ENCODE measurements at places on chromosomes 7 and 10.

DNA sequence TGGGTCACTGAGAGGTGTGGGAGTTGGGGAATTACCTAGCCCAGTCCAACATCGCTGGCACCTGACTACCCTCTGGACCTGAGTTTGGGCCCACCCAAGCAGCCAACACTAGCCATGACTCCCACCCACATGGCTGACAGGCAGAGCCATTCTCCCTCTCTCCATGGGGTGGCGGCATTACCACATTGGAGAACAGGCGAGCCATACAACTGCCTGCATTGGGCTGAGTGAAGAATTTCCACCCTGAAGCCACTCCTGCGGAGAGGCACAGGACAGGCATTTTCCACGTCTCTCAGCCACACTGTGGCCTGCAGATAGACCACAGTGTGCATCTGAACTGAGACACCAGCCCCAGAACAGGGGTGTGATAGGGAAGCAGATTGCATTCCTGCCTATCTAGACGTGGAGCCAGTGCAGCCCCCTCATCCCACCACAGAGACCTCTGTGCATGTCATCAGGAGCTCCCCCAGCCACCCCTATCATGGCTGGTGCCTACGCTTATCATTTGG lies 58.2 kb upstream of the ANTXRL start:
- DNase-seq = peak; percentile 42

DNA sequence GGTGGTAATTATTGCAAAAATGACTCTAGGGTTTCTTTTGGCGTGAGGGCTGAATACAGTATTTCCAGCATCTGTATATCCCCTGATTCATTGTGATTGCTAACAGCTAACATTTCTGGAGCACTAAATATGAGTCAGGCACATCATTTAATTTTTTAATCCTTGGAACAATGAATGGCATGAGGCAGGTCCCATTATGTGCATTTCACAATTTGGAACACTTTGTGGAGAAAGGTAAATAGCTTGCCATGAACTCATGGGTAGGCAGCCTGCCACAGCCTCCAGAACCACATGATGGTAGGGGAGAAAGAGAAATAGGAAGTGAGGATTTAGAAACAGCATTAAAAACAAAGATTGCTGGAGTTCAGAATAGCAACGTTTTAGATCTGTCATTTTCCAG lies 1.7 kb downstream of the NPTX2 start:
- no peak for DNase-seq

DNA sequence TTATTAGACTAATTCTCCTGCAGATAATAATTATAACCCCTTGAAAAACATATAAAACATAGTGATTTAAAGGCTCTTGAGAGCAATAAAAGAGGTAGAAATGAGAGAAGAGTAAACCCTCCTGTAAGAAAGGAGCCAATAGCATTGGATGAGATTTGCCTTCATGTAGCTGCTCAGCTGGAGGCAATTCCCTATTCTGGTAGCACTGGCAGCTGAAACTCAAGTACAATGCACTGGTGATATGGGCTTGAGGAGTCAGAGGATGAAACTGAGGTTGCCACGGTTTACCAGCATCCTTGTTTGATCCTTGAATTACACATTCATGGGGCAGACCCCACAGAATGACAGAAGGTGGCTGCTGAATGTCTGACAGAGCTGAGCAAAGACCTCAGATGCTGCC lies 76.4 kb downstream of the CTTNBP2 start:
- DNase-seq = no peak

- DNase-seq = peak; percentile 51
These were observed 103.1 kb downstream of the ETV1 start for GRCh38 chr7:13886356-13886755.

GRCh38 chr7:134075799-134076198 lies 51.3 kb upstream of the LRGUK start:
- DNase-seq = no peak

- no peak for DNase-seq
These were observed 6.0 kb downstream of the CCDC186 start for GRCh38 chr10:114167985-114168384.

DNA sequence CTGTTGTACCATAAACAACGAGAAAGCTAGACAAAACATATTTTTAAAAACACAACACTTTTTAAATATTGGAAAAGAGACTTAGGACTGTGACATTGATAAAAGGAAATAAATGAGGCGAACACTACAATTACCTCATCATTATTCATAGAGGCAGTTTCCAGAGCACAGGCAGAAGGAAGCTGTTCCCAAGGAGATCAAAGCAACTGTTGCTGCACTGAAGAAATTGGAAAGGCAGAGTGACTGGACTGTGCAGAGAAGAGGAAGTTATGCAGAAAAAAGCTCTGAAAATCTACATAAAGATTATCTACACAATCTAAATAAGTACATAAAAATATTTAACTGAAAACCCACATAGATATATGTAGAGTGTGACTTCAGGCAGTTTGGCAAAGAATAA lies 32.8 kb downstream of the MYO3A start:
- peak; percentile 28 for DNase-seq

DNA sequence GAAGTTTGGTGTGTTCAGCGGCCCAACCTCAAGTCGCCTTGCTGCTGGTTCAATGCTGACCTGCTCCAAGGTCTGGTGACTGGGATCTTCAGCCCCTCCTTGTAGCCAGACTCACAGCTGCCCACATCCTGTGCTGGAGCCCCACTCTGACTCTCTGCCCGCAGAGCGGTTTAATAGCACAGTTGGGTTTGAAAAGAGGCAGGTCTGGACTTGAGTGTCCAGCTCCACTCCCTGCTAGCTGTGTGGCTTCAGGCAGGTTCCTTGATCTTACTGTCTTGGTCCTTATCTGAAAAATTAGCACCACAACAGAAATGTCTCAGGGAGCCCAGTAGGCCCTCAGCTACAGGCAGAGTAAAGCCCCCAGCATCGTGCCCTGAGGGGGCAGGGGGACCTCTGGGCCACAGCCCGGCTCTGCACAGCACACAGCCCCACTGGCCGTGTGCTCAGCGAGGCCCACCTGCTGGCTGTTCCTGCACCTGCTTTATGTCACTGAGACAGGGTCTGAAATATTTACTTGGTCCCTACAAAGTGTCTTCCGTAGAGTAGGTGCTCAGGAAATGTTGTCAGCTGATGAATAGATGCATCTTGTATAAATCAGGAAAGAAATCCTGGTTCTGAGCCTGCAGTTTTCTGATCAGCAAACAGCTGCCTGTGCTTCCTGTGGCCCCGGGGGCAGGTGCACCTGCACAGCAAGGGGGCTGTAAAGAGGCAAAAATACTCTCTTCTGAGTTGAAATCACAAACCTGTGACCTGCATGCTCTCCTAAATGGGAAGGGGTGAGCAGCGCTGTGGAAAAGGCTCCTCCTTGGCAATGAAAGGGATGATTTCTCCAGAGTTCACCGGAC lies 155.5 kb downstream of the SVIL start:
- peak; percentile 42 for DNase-seq

- no peak for DNase-seq
These were observed 68.0 kb downstream of the GRID1 start for GRCh38 chr10:86298501-86299001.

DNA sequence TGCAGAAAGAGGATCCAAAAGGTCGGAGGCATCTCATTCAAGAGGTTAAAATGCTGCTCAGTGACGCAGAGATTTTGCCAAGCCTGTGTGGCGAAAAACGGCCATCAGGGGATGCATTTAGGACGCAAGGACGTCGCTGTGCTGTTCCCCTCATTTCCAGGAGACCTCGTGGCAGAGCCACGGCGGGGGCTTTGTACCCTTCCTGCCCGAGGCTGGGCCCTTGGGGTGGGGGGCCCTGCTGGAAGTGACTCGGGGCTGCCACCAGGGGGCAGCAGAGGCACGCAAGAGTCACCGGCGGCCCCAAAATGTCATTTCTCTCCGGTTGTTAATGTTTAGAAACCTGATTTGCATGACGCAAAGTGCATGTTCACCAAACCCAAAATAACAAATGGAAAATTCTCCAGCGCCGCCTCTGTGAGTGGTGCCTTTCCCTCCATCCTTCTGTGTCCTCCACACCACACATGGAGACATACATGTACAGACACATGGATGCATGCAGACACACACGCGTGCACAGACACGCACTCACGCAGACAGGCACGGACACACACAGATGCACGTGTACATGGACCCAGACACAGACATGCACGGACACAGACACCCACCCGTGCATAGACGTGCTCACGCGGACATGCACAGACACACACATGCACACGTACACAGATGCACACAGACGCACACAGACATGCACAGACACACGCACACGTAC lies 51.0 kb upstream of the NKX6-2 start:
- no peak for DNase-seq

GRCh38 chr7:81111781-81112540 lies 193.1 kb upstream of the SEMA3C start:
- peak; percentile 87 for DNase-seq

- DNase-seq = no peak
These were observed 13.8 kb downstream of the GSDME start for GRCh38 chr7:24743471-24743870.

GRCh38 chr10:119006451-119007210 lies 22.9 kb upstream of the NANOS1 start:
- DNase-seq = peak; percentile 99

- DNase-seq = peak; percentile 89
These were observed at the start of gene HOXA1 for GRCh38 chr7:27095897-27096767. Gene HOXA1 (minus strand): TSS chr7:27096000. CDS start chr7:27095912, 88 bp downstream.

- no peak for DNase-seq
These were observed 557.2 kb upstream of the CELF2 start for GRCh38 chr10:10460451-10460850.

- DNase-seq = peak; percentile 68
These were observed 32.0 kb downstream of the GNA12 start for GRCh38 chr7:2812114-2812487.

DNA sequence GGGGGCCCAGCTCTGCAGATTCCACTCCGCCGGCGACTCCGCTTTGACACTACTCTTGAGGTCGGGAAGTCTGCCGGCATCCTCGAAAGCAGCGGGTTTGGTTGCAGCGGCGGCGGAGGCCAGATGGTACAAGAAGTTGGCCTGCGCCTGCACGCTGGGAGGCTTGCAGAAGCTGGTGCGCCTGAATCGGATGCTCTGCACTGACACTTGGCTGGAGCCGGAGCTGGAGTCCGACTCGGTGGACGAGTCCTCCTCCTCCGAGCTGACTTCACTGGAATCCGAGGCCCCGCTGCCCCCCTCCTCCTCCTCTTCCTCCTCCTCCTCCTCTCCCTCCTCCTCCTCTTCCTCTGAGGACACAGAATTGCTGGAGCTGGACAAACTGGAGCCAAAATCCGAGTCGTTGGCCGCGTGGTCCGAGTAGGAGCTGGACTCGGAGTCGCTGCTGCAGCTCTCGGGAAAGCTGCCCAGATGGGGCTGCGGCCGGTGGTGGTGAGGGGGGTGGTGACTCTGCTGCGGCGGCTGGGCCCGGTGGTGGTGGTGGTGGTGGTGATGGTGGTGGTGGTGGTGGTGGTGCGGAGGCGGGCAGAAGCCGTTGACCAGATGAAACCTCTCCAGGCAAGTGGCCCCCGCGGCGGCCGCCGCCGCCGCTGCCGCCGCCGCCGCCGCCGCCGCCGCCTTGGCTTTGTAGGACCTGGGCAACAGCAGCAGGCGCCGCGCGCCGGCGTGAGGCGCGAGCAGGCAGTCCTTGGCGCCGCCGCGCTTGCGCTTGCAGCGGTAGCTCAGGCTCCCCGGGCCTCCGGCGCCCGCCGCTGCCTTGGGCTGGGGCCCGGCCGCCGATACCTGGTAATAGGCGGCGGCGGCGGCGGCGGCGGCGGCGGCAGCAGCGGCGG lies 9.0 kb downstream of the SKIDA1 start:
- peak; percentile 67 for DNase-seq

DNA sequence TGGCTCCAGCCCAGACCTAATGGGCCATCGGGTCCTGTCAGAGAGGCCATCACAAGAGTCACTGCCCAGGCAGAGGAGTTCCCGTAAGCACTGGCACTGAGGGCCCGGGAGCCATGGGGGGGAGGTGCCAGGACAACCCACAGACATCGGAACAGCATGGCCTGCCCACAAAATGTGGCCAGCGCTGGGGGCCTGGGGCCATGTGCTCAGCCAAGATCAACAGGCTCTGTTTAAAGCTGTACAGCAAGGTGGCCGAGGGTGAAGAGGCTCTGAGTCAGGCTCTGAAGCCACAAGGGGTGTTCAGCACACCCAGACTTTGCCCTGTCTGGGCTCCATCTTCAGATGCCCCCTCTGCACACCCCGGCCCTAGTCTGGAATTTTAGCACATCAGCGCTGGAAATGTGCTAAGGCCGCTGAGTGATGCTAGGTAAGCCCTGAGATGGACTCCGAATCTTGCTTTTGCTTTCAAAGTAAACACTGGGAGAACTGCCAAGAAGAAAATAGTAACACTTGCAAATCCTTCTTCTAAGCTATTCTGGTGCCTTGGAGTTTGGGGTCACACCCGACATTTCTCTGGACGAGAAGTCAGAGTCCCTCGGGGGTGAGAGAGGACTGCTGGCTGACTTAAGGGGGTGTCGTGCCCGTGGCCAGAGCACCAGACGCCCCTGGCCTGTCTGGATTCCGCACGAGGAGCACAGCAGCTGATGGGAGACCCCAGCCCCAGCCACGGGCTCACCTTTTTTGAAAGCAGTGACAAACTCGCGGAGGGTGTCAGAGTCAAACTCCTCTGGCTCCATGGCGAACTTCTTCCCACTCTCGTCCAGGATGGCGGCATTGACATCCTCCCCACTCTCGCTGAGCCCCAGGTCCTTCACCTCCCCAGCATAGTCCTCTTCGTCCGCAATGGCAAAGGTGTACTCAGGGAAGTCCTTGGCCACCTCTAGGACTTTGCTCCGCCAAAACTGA lies 23.6 kb downstream of the PDIA4 start:
- DNase-seq = no peak

- DNase-seq = no peak
These were observed 737.8 kb upstream of the CELF2 start for GRCh38 chr10:10279906-10280305.

GRCh38 chr10:6470894-6471618 lies 109.0 kb downstream of the PRKCQ start:
- DNase-seq = no peak

DNA sequence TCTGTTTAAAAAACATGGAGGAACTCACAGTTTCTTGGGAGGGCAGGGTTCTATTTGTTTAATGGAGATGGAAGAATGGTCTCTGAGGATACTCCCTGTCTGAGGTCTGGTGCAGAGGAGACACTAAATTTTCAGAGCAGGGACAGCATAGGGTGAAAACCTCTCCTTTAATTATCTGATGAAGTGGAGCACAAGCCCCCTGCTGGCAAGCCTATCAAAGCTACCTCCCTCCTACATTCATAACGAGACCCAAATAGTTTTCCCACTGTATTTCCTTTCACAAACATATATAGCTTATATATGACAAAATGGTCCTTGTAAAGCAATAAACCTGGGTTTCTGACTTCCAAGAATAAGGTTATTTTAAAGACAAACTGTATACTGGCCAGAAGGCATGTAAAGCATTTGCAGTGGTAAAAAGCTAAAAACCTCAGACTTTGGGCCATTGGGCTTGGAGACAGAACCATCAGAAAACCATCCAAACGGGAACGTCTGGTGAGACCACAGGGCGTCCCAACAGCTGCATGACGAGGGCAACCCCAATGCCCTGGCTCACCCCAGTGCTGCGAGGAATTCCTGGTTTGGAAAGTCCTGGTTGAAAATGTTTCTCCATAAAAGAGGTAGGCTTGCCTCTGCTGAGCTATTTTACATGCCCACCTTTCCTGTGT lies 201.3 kb downstream of the FANK1 start:
- peak; percentile 12 for DNase-seq

GRCh38 chr10:7944215-7944480 lies 110.3 kb upstream of the GATA3 start:
- no peak for DNase-seq

Data from astrocyte (in vitro differentiated cells and primary cell).